GM12864 (cell line): ENCODE measurements at places on chromosomes 3 and 15.

- no peak for DNase-seq
Observed at GRCh38 chr3:185865247-185865646, 40.4 kb upstream of the IGF2BP2 start.

DNA sequence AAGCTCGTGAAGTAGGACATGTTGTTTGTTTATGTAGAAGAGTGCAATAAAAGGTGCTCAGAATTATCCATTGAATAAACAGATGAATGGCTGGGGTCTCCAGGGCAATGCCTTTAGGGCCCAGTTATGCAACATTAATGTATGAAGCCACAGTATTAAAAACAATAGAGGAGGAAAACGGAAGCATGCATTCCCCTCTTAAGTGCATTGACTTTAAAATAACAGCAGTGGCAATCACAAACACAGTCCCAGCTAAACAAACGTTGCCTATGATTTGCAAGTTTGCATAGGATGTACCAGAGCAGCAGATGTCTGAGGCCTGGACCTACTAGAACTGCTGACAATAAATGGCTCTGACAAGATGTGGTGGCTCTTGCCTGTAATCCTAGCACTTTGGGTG, 60.6 kb upstream of the GCNT3 start:
- no peak for DNase-seq

DNA sequence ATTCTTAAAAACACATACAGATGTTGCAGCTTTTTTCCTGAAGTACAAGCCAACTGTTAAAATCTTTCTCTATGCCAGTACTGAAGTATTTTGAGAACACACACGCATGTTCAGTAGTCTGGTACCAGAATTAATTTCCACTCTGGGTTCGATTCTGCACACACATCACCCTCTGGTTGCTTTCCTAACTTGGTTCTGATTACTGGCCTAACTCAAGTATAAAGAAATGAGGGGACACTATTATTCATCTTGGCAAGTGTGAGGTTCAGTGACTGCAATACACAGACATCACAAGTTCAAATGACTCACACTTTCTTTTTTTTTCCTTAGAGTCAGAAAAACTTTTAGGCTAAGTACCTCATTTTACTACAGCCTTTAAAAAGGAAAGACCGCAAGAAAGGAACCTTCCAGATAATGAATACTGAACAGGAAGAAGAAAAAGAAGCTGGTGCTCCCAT, 37.4 kb upstream of the LDHAL6B start:
- DNase-seq, result no peak

DNA sequence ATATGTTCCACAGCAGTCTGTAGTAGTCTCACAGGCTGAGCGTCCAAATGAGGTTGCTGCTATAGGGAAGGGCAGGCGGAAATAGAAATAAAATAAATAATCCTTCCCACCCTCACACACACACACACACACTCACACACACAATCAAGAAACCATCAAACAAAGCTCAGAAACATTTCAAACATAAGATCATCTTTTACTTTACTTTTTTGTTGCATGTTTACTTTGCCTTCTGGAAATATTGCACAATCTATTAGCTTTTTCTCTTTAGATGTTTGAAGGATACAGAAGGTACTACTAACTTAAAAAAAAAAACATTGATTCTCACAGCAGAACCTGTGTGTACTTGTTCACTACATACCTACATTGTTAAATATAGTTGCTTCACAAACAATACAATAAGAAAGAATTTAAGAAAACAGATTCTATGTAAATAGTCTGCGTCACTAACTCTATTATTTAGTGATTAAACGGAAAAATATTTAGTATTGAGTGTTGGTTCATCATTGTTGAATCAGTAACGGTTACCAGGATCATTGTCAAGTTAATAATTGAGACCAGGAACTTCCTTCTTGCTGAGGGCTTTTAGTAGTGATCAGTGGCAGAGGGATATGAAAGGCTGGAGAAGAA, 20.5 kb downstream of the ALCAM start:
- no peak for DNase-seq

DNA sequence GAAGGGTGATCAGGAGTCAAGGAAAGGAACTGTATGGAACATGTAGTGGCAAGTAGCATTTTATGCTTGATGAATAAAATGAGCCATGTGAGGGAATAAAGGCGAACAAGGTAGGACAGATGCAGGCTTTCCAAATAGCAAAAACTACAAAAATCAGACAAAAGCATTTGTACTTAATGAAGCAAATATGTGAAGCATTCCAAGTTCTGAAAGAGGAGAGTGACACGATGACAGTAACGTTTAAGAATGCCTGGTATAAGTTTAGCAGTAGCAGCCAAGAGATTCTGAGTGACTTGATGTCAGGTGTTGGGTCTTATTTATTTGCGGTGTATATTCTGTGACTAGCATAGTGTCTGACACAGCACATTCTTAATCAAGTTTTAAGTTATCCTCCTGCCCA, 408.2 kb upstream of the RASGRP1 start:
- DNase-seq, result no peak

DNA sequence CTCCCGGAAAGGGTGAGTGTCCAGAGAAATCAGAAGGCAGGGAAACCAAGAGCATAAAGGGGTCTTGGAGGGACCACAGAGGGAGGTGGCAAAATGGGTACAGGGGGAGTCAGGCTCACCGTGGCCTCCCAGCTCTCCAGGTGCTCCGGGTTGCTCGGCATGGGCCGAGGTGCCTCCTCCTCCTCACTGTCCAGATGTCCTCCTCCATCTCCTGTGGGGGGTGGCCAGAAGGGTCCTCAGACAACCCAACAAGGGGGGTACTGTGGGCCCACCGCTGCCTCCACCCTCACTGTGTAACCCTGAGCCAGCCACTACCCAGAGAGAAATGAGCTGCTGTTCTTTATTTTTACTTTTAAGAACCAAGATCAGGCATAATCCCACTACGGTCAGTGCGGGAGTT, 30.4 kb upstream of the OR4F6 start:
- DNase-seq, result no peak
